ENCODE measurements at places on chromosomes 1 and 21.

- no peak overlapping the region for H3K4me3 ChIP-seq
- no peak for DNase-seq
- H3K27ac ChIP-seq, result no peak overlapping the region
- H3K36me3 ChIP-seq, result no peaks in the 10 kb centered on the region
- H3K27me3 ChIP-seq, result no peaks in the 10 kb centered on the region
These were observed 553.8 kb upstream of the CAMK1G start for GRCh38 chr1:209029737-209030136.

DNA sequence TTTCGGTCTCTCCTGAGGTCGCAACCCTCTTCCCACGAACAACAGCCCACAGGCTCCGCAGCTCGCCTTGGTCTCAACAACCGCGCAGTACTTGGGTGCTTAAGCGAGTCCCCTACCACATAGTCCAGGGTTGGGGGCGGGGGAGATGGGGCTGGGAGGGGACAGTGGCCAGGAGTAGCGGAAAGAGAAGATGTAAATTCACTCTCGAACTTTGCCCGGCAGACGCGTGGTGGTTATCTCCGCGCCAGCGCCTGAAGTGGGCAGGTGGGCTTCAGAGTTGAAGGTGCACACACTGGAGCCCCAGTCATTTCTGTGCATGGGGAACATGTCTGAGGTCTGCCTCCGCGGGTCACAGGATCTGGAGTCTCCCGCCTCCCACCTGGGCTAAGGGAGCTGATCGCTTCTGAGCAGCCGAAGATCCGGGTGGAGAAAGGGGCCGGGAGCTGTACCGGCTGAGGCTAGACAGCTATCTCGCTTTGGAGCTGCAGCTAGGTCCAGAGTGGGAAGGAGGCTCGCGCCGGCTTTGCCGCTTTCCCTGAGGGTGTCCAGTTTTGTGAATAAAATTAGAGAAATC lies 4.3 kb upstream of the FOXD2 start:
- no peak for DNase-seq
- H3K4me3 ChIP-seq, result peak overlapping the region; percentile 79
- peaks cover 62% of the 10 kb centered on the region for H3K27me3 ChIP-seq

GRCh38 chr1:66696771-66697170 lies 55.5 kb upstream of the DYNLT5 start:
- DNase-seq, result no peak
- H3K4me1 ChIP-seq, result no peaks in the 10 kb centered on the region
- H3K27me3 ChIP-seq, result no peaks in the 10 kb centered on the region
- H3K36me3 ChIP-seq, result no peaks in the 10 kb centered on the region
- no peak overlapping the region for H3K27ac ChIP-seq
- no peak overlapping the region for H3K4me3 ChIP-seq

DNA sequence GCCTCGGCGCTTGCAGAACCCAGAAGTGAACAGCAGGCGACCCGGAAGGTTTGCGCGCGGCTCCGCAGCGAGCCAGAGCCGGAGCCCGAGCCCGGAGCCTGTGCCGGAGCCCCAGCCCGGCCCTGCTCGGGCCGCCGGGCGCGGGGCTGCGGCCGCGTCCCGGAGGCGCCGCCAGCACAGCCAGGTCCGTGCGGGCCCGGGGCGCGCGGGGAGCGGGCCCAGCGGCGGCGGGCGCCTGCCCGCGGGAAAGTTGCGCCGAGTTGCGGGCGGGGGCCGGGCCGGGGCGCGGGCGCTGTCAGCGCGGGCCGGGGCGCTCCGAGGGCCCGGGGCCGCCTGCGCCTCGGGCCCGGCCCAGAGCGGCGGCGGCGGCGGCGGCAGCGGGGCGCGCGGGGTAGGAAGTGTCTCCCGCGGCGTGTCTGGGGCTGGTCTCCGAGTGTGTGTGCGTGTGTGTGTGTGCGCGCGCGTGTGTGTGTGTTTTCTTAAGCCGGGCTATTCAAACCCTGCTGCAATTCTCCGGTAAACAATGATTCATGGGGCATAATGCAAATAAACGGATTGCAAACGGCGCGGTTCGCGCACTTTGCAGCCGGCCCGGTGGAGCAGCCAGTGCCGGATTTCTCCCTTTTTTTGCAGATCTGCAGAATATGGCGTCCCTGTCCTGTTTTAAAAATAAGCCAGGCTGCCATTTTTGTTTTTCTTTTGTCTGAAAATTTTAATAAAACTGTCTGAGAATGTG lies at the start of gene ZNF362:
Gene ZNF362 (plus strand): TSS at position 22 of the 736 bp plus-strand sequence. CDS start 14,083 bp downstream, outside the sequence.
- peak within 1 kb of the TSS; percentile 89 for H3K27ac ChIP-seq
- no peaks in the 10 kb centered on the region for H3K36me3 ChIP-seq
- no peaks in the 10 kb centered on the region for H3K27me3 ChIP-seq
- H3K4me1 ChIP-seq, result peaks cover 30% of the 10 kb centered on the region
- DNase-seq, result peak; percentile 39

DNA sequence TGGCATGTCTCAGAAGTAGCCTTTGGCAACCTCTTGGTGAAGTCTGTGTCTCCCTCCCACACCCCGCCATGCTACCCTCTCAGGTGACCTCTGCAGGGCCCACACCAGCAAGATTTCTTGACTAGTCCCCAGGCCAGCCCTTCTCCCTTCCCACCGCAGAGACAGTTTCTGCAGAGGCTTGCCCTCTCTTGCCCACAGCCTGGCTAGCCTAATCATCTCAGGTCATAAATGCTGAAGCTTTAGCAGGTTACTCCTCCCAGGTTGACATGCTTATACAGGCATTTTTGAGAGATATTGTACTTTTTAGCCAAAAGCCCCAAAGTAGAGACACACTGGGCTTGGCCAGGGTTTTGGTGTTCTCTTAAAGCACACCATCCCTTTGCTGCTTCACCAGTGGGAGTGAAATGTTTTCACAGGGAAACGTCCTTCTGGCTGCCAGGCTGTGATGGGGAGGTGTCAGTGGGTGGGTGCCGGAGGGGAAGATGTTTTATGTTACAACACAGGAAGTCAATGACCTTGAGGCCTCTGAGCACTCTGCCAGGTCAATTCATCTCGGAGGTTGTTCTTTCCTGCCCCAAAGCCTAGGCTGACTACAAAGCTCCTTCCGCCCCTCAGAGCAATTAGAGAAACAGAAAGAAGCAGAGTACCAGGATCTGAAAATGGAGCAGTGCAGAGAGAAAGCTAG lies 58.5 kb downstream of the STYXL2 start:
- no peak overlapping the region for H3K4me3 ChIP-seq
- no peaks in the 10 kb centered on the region for H3K36me3 ChIP-seq
- no peaks in the 10 kb centered on the region for H3K27me3 ChIP-seq
- H3K27ac ChIP-seq, result no peak overlapping the region

GRCh38 chr1:162470216-162470615 lies 27.4 kb upstream of the UHMK1 start:
- no peak overlapping the region for H3K27ac ChIP-seq
- no peaks in the 10 kb centered on the region for H3K36me3 ChIP-seq
- no peak for DNase-seq
- H3K27me3 ChIP-seq, result no peaks in the 10 kb centered on the region
- H3K4me1 ChIP-seq, result no peaks in the 10 kb centered on the region
- no peak overlapping the region for H3K4me3 ChIP-seq

GRCh38 chr1:114154963-114155322 lies 1.3 kb upstream of the SYT6 start:
- H3K36me3 ChIP-seq, result no peaks in the 10 kb centered on the region
- H3K27me3 ChIP-seq, result peaks cover 4% of the 10 kb centered on the region
- H3K27ac ChIP-seq, result no peak overlapping the region
- no peak for DNase-seq

- no peak overlapping the region for H3K4me3 ChIP-seq
- no peaks in the 10 kb centered on the region for H3K36me3 ChIP-seq
- no peak overlapping the region for H3K27ac ChIP-seq
- no peak for DNase-seq
These were observed 318.3 kb downstream of the GRIK1 start for GRCh38 chr21:29621525-29621924.

GRCh38 chr1:243550276-243550675 lies 294.4 kb downstream of the SDCCAG8 start:
- H3K4me3 ChIP-seq, result no peak overlapping the region
- no peak for DNase-seq
- no peak overlapping the region for H3K27ac ChIP-seq
- no peaks in the 10 kb centered on the region for H3K27me3 ChIP-seq

GRCh38 chr1:39960431-39960958 lies 5.5 kb downstream of the MFSD2A start:
- H3K4me1 ChIP-seq, result peaks cover 9% of the 10 kb centered on the region
- H3K27me3 ChIP-seq, result no peaks in the 10 kb centered on the region
- H3K27ac ChIP-seq, result no peak overlapping the region
- H3K4me3 ChIP-seq, result no peak overlapping the region
- no peak for DNase-seq

DNA sequence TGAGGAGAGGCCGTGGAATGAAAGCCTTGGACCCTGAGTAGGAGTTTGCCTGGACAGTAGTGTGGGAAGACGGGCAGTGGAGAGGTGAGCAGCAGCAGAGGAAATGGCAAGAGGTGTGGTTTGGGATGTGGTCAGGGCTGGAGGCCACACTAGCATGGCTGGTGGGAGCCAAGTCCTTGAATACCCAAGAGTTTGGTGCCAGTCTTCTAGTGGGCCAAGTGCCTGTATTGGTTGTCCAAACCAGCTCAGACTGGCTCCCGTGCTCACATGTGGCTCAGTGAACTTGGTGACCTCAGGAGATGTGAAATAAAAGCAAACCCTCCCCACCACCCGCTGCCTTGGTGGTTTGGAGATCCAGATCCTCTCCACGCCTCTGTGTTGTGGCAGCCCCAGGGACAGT lies 2.4 kb downstream of the GUCA2A start:
- H3K4me1 ChIP-seq, result no peaks in the 10 kb centered on the region
- H3K4me3 ChIP-seq, result no peak overlapping the region
- peaks cover 14% of the 10 kb centered on the region for H3K27me3 ChIP-seq
- no peaks in the 10 kb centered on the region for H3K36me3 ChIP-seq
- no peak overlapping the region for H3K27ac ChIP-seq
- DNase-seq, result no peak

DNA sequence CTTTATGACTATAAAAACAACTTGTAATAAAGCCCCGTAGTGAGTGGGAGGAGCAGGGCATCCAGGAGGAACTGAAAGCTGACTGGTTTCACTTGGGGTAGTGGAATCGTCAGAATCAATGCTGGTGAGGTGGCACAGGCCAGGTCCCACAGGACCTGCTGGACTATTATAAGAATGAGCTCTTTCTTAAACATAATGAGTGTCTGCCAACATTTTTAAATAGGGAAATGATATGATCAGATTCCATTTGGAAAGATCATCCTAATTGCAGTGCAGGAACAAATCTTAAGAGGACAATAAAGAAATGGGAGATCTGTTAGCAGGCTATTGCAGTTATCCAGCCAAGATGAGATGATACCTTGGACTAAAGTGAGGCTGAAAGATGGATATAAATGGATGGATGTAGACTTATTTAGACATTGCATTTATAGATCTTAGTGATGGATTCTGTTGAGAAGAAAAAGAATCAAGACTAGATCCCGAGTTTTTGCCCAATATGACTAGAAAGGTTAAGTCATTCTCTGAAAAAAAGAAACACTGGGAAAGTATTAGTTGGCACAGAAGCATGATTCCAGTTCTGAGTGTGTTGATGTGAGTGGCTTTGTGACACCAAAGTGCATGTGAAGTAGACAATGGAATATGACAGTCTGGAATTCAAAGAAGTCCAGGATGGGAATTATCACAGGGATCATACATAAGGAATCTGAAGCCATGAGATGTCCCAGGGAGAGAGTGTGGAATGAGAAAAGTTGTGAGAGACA lies 153.3 kb upstream of the SGIP1 start:
- no peaks in the 10 kb centered on the region for H3K4me1 ChIP-seq
- DNase-seq, result no peak
- H3K36me3 ChIP-seq, result no peaks in the 10 kb centered on the region
- H3K27me3 ChIP-seq, result no peaks in the 10 kb centered on the region
- no peak overlapping the region for H3K4me3 ChIP-seq

- no peak overlapping the region for H3K27ac ChIP-seq
- no peaks in the 10 kb centered on the region for H3K36me3 ChIP-seq
- no peaks in the 10 kb centered on the region for H3K27me3 ChIP-seq
- no peak for DNase-seq
These were observed 57.7 kb downstream of the VWA5B1 start for GRCh38 chr1:20348326-20348915.

GRCh38 chr1:178451529-178451928 lies 45.2 kb downstream of the CLEC20A start:
- no peak overlapping the region for H3K4me3 ChIP-seq
- no peak for DNase-seq
- no peaks in the 10 kb centered on the region for H3K27me3 ChIP-seq
- H3K4me1 ChIP-seq, result no peaks in the 10 kb centered on the region
- no peak overlapping the region for H3K27ac ChIP-seq

GRCh38 chr1:177170756-177171535 lies at the start of gene BRINP2:
Gene BRINP2, plus strand, starts transcription at chr1:177170958. Its CDS starts 58,919 bp downstream, at chr1:177229877.
- no peaks in the 10 kb centered on the region for H3K4me1 ChIP-seq
- no peaks in the 10 kb centered on the region for H3K36me3 ChIP-seq
- H3K4me3 ChIP-seq, result peak within 1 kb of the TSS; percentile 20

- H3K36me3 ChIP-seq, result no peaks in the 10 kb centered on the region
- H3K4me1 ChIP-seq, result no peaks in the 10 kb centered on the region
- no peak overlapping the region for H3K27ac ChIP-seq
- H3K4me3 ChIP-seq, result no peak overlapping the region
These were observed 21.8 kb upstream of the SDHB start for GRCh38 chr1:17075470-17076255.

- peak overlapping the region; percentile 81 for H3K27ac ChIP-seq
- H3K4me1 ChIP-seq, result no peaks in the 10 kb centered on the region
- DNase-seq, result no peak
- peak overlapping the region; percentile 81 for H3K4me3 ChIP-seq
These were observed 1.1 kb downstream of the HLX start for GRCh38 chr1:220880362-220880670.

DNA sequence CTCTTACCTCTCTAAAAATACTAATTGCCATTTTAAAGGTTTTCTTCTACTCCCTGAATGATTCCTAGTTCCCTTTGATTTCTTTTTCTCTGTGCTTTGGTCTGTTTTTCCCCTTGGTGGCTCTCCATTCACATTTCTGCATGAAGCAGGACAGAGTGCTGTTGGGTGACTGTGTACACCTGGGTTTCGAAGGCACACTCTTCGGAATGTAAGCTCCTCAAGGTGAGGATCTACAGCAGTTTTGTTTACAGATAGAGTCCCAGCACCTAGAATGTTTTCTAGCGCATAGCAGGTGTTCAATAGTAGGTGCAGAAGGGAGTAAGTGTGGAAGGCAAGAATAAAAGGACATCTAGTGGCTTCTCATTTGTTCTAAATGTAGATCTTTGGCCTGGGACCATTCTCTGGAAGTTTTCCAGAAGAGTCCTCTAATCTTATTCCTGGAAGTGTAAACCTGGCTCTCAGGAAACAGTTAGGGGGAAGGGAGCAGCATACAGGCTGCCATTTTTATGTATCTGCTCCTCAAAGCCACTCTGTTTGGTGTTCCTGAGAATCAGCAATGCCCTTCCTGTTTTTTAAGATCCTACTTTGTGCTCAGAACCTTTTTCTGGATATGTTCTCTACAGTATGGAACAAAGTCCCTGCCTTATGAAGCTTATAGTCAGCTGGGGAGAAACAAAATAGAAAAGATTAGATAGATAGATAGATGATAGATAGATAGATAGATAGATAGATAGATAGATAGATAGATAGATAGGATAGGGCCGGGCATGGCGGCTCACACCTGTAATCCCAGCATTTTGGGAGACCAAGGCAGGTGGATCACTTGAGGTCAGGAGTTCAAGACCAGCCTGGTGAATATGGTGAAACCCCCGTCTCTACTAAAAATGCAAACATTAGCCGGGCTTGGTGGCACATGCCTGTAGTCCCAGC lies 22.8 kb upstream of the EFNA1 start:
- H3K36me3 ChIP-seq, result no peaks in the 10 kb centered on the region
- no peaks in the 10 kb centered on the region for H3K27me3 ChIP-seq
- H3K27ac ChIP-seq, result no peak overlapping the region
- no peaks in the 10 kb centered on the region for H3K4me1 ChIP-seq
- DNase-seq, result no peak

Data from tibial nerve (tissue), 4 donors.